ENCODE measurements at places on chromosomes 2 and 18.

GRCh38 chr18:13658436-13659204 lies 67.7 kb downstream of the FAM210A start:
- no peak for DNase-seq

- no peak for DNase-seq
These were observed 156.7 kb downstream of the ARHGAP28 start for GRCh38 chr18:6885992-6886796.

- no peak for DNase-seq
These were observed 20.7 kb downstream of the SP140 start for GRCh38 chr2:230246206-230246605.

GRCh38 chr2:142716463-142717242 lies 160.8 kb upstream of the KYNU start:
- DNase-seq = no peak

DNA sequence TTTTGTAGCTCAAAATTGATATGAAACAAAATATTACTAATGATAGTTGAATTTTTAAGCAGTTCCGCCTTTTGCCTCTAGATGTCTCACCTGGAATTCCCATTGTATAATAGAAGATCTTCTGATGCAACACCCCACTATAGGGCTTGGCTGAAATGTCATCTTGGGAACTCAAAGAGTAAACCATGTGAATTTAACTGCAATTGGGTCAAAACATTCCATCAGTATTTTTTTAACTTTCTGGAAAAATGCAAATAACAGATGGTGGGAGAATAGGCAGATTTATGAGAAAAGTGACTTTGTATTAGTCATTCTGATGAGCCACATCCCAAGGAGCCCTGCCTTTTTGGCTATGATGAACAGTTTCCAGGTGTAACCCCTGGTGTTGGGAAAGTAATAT lies 489.9 kb downstream of the NYAP2 start:
- DNase-seq = no peak

- no peak for DNase-seq
These were observed 4.9 kb upstream of the XPO1 start for GRCh38 chr2:61543062-61543461.
